Cardiac muscle cell (in vitro differentiated cells and primary cell): ENCODE measurements at places on chromosomes 2 and 18.

GRCh38 chr2:237898057-237898414, 38.6 kb downstream of the RAMP1 start:
- DNase-seq: no peak

DNA sequence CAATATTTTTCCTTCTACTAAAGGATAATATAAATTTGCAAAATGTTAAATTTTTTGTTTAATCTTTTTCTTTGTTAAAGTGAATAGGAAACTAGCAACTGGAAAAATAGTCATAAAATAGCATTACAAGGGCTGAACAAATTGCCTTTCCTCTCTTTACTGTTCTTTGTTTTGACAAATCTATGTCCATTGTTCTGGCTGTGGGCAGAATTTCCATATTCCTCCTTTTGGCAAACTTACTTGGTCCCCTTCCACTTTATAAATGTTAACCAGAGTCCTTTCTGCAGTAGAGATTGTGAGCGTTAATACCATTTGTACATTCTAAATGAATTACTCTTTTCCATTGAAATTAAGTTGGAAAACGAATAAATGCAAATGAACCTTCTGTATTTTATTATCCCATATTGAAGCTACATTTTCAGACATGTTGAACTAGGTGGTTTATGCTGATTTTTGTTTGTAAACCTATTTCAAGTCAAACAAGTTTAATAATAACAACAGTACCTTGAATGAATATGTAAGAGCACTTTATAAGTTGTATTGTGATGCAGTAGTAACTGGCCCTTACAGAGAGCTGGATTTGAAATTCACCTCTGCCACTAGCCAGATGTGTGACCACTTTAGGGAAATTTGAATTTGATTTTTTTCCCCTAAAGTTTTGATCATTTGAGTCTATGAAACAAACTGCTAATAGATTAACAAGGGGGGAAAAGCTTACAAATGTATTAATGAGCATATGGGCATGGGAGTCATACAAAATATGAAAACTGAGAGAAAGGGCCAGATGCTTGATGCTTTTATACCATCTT, 3.3 kb downstream of the RNF125 start:
- DNase-seq: no peak

GRCh38 chr2:56613920-56614319, 430.1 kb downstream of the CCDC85A start:
- no peak for DNase-seq

DNA sequence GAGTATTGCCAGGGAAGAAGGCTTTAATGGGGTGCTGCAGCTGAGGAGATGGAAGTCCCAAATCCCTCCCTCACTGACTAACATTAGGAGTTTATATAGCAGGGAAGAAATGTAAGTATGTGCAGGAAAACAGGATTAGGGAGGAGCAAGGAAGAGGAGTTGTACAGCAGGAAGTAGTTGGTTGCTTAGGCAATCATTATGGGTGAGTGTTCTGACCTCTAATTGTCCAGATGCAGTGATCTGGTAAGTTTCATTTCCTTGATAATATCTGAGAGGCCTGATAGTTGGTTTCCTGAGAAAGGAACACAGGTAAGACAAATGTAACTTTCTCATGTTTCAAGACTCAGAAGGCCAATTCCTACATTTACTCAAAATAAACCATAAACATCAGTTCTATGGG, 331.9 kb upstream of the GULP1 start:
- DNase-seq: peak; percentile 14
